ENCODE measurements at places on chromosomes 12 and 14.

DNA sequence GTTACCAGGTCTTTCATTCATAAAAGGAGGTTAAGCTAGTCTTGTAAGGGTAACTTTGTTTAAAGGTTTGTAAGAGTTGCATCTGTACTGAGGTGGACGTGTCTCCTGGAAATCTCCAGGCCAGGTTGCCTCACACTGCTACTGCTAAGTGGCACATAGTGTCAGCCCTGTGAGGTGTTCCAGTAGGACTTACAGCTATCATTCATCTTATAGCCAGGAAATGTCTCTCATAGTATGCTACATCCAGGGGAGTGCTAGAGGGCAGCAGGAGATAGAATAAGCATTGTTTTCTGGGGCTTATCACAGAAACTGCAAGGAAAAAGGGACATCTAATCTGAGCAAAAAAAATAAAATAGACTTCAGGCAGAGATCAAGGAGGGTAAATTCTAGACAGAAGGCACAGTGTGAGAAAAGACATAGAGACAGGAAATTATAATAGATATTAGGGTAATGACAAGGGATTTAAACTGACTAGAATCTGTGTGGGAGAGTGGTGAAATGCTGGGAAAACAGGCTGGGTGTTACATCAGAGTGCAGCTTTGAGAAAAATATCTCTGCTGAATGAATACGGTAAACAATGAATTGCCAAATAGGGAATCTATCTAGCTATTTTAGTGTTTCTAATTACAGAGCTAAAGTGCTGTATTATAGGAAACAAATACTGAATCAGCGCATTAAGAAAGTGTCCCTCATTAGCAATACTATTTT, 205.1 kb upstream of the ABCD2 start:
- no peak for DNase-seq

DNA sequence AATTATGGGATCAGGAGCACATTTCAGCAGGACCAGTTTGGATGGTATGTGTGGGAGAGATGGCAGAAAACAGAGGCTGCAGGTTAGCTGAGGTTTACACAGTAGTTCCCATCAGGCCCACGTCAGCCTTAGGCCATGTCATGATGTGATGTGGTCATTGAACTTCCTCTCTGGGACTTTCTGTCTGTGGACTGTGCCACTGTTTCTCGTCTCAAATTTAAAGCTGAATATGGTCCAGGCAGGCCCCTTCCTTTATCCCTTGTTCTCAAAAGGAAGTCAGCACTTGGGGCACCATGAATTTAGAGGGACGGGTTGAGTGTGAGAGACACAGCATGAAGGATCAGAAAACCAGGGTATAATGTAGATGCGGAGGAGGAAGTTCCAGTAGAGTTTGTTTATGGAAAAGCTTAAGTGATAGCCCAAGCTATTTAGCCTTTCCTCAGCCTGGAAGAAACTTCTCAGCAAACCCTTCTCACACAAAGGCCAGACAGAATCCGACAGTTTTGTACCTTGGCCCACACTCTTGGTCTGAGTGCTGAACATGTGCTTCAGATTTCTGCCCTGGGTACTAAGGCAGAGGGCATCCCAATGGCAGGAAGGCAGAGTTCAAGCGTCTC, 3.6 kb upstream of the IGFBP6 start:
- DNase-seq = no peak

- DNase-seq = no peak
Measured at GRCh38 chr12:91978143-91978542, 167.5 kb downstream of the BTG1 start.

DNA sequence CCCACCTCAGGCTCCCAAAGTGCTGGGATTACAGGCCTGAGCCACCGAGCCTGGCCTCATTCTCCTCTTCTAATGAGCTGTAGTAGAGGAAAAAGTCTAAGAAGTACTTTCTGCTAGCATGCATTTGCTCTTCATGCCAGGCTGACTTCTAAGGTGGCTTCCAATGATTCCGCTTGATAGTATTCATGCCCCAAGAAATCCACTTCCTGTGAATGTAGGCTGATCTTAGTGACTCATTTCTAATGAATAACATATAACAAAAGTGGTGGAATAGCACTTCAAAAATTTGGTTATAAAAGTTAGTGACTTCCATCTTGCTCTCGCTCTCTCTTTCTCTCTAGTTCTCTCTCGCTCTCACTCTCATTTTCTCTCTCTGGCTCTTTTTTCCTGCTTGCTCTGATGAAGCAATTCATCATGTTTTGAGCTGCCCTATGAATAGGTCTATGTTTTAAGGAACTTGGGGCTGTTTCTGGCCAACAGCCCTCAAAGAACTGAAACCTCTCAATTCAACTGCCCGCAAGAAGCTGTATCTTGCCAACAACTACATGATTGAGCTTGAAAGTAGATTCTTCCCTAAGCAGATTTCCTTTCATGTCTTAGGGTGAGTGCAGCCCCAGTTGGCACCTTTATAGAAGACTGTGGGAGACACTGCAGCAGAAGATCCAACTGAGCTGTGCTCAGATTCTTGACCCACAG, 282.9 kb downstream of the RMST start:
- DNase-seq = no peak

DNA sequence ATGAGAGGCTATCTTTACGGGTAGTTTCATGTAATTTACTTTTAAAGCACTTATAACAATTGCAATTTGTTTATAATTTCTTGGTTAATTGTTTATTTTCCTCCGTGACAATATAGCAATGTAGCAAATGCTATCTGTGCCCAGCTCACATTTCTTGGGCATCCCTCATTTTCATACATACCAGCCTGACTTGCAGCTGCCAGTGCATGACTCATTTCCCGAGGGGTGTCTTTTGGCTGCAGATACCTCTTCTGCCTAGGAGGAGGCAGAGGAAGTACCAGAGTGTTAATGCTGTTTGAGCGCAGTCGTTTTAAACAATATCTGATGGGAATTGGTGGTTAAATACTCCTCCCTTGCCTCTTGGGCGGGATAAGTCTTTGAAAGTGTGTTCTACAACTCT, 104.2 kb upstream of the ABCD2 start:
- DNase-seq = no peak

DNA sequence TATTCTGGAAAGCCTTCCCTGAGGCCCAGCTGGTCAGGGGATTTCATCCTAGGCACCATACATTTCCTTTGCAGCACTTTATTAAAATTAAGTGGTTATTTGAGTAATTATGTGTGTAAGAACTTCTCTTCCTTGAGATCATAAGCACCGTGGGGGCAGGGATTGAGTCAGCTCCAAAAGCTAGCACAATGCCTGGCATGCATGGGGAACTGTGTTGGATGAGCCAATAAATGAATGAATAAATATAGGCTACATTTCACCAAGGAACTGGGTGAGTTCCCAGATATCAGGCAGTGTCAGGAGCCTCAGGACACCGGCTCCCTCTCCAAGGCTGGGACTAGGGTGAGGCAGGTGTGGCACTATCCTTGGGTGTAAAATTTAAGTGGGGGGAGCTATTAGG, 82.8 kb upstream of the FBXO21 start:
- no peak for DNase-seq

DNA sequence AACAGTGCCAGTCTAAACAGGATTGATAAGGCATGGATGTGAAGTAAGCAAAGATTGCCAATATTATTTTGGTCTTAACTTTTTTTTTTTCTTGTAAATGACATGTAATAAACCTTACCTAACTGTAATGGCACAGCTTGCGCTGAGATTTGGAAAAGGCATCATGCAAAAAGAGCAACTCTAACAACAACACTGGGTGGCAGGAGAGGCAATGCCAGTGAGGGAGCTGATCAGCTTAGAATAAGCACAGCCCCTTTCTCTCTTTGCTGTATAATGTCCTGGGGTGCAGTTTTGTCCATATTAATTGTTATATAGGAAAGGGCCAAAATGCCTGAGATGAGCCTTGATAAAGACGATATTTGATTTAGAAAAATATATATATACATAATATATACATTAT, 1589.7 kb upstream of the FLRT2 start:
- no peak for DNase-seq

- no peak for DNase-seq
Measured at GRCh38 chr14:21078287-21078686, 8.2 kb downstream of the ARHGEF40 start.

- DNase-seq = no peak
Measured at GRCh38 chr12:54141431-54142113, 47.2 kb downstream of the SMUG1 start.
